ENCODE measurements at places on chromosomes 1 and 21.
A peak's percentile ranks its signal among the peaks of the same experiment; 100 is the strongest.

- peak; percentile 46 for DNase-seq
These were observed 495 bp upstream of the NTRK1 start for GRCh38 chr1:156860113-156860627.

GRCh38 chr21:35216996-35217395 lies 167.9 kb upstream of the RUNX1 start:
- no peak for DNase-seq

DNA sequence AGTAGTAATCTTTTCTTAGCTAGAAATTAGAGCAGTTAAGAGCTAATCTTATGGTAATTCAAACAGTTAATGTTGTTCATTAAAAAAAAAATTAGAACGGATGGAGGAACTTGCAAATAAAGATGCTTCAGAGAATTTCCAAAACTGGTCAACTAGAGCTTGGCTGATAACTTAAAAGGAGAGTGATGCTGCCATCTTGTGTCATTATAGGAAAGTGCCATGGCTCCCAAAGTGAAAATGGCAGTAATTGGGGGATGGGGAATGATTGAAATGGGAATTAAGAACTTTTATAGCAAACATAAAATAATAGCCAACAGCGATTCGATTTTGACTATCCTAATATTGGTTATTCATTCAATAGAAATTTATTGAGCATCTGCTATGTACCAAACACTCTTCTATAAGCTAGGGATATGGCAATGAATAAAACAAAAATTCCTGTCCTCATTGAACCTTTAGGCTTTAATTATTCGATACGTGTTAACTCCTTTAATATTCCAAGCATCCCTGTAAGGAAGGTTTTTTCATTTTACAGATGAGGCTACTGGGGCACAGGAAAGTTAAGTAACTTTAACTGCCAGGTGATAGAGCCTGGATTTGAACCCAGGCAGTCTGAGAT lies 5.7 kb upstream of the PLPP3 start:
- DNase-seq: peak; percentile 70

- DNase-seq: no peak
These were observed 37.3 kb upstream of the HSD3B1 start for GRCh38 chr1:119469741-119470140.

GRCh38 chr1:78958711-78959110 lies 47.8 kb downstream of the ADGRL4 start:
- DNase-seq: no peak

DNA sequence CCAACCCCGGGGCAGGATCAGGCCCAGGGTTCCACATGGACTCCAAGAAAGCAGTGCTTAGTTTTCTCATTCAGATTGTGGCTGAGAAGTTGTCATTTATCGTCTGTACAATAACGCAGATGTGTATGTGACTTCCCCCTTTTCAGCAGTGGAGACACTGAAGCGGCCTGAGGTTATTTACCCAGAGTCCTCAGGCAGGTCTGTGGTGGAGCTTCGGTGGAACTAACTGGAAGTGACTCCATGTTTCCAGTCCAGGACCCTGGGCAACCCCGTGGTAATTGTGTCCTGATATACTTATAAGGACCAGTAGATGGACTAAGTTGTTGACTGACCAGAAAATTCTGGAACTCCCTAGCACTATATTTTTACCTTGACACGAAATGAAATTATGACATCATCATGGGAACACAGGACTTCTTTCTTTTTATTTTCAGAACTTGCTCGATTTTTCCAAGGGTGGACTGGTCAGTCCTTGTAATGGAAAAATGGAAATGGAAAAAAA lies 1.0 kb upstream of the IER5 start:
- DNase-seq: no peak

DNA sequence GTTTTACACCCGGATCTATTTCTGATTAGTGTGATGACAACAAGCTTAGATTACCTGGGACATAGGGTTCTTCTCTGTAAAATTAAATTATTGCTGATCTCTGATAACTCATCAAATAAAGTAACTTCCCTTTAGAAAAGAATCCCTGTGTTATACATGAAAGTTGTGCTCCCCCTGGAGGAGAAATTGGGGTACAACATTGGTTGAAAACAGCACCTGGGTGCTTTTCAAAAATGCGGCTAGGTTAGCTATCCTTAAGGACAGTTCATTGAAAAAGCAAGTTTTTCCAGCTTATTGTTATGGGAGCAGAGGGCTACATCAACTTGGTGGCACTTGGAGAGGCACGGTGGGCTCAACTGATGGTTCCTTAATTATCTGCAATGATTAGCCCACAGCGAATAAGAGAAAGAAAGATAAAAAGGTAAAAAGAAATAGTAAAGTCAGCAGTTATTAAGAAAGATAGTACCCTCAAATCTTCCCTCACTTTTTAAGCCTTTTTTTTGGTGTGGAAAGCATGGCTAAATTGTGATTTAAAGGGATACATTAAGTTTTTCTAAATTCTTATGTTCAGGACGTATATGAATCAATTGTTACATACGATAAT lies 97.8 kb downstream of the FMN2 start:
- peak; percentile 51 for DNase-seq

DNA sequence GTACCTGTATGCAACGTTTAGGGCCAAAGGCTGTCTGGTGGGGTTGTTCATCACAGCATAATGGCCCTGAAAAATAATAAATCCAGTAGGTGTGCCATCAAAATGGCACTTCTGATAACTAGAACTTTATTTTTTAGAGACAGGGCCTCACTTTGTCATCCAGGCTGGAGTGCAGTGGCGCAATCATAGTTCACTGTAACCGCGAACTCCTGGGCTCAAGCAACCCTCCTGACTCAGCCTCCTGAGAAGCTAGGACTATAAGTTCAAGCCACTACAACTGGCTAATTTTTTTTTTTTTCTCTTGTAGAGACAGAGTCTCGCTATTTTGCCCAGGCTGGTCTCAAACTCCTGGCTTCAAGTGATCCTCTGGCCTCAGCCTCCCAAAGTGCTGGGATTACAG lies 4.7 kb downstream of the SNAPIN start:
- DNase-seq: no peak

GRCh38 chr1:170664093-170664827 lies at the start of gene PRRX1:
PRRX1 (plus strand) TSS chr1:170664131; CDS start chr1:170664219, 88 bp downstream.
- peak; percentile 70 for DNase-seq

DNA sequence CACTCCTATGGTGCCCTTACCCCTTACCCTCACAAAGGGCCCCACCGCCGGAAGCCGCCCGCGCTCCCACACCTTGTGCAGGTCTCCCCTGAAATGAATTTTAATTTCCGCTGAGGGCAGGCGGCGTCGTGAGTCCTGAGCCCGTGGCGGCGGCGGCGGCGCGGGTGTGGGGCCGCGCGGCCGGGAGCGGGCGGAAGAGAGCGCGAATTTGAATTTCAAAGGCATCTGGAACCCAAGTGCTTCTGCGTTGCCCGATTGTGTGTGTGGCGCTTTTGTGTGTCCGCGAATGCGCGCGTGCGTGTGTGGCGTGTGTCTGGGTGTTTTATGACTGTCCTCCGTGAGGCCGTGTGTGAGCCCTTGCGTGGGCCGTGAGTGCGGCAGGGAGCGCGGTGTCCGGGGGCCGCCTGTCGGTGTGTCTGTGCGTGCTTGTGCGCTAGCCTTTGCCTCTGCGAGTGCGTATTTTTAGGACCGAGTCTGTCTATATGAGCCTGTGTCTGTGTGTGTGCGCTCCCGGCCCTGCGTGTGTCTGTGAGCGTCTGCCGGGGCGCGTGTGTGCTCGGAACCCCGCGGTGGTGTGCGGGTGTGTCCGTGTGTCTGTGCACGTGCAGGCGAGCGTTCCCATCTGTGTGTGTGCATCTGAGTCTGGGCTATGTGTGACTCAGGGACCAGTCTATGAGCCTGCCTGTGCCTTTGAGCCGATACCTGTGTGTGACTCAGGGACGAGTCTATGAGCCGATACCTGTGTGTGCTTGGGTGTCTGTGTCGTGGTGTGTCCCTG lies 7.9 kb upstream of the ADGRB2 start:
- no peak for DNase-seq

DNA sequence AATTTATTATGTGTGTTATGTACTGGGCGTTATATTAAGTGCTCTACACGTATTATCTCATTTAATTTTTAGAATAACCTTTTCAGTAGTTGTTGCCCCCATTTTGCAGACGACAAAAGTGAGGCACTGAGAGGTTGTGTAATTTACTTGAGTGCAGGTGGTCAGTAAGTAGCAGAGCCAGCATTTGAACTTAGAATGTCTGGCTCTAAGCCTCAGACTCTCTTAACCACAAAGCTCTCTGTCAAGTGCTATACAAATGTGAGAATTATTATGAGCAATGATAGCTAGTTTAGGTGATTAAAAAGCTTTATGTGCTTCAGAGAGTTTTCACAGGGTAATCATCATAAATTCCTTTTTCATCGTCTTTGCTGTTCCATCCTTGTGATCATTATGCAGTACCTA lies 96.3 kb upstream of the UBE2U start:
- no peak for DNase-seq

- DNase-seq: no peak
These were observed 7.4 kb downstream of the USP48 start for GRCh38 chr1:21775550-21775914.

DNA sequence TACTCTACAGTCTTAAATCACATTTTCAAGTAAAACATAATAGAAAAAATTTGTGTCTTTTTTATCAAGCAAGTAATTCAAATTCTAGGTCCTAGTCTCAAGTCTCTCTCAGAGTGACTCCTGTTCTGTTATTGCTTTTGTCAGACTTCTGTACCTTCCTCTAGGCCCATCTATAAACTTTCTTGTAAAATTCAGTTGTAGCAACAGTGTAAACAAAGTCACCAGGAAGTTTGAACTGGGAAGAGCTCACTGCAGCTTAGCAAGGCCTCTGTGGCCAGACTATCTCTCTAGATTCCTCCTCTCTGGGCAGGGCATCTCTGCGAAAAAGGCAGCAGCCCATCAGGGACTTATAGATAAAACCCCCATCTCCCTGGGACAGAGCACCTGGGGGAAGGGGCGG lies 13.5 kb upstream of the ZNF678 start:
- no peak for DNase-seq

GRCh38 chr1:181172082-181172481 lies 83.6 kb downstream of the IER5 start:
- DNase-seq: no peak

DNA sequence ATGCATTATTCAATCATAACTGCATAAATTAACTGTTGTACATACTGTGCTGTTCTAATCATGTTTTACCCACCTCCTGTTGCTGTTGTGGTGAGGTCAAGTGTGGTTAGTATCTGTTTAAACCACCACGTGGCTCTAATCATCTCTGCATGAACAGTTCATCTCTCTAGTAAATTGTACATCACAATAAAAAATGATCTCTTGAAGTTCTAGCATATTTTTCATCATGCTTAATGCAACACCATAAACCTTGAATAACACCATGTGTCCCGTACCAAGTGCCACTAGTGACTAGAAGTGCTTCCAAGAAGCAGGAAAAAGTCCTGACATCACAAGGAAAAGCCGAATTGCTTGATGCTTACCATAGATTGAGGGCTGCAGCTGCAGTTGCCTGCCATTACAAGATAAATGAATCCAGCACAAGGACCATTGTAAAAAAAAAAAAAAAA lies 51.7 kb downstream of the SNRPE start:
- DNase-seq: no peak

GRCh38 chr1:113874012-113874879 lies 2.7 kb upstream of the PTPN22 start:
- DNase-seq: no peak

- no peak for DNase-seq
These were observed 3.1 kb downstream of the TRAF5 start for GRCh38 chr1:211329764-211330201.

- DNase-seq: peak; percentile 23
These were observed 96.3 kb downstream of the SETD4 start for GRCh38 chr21:35963920-35964451.

GRCh38 chr1:78090472-78091133 lies 44.8 kb downstream of the GIPC2 start:
- DNase-seq: peak; percentile 30

- peak; percentile 11 for DNase-seq
These were observed 20.6 kb upstream of the TTC34 start for GRCh38 chr1:2821966-2822620.

DNA sequence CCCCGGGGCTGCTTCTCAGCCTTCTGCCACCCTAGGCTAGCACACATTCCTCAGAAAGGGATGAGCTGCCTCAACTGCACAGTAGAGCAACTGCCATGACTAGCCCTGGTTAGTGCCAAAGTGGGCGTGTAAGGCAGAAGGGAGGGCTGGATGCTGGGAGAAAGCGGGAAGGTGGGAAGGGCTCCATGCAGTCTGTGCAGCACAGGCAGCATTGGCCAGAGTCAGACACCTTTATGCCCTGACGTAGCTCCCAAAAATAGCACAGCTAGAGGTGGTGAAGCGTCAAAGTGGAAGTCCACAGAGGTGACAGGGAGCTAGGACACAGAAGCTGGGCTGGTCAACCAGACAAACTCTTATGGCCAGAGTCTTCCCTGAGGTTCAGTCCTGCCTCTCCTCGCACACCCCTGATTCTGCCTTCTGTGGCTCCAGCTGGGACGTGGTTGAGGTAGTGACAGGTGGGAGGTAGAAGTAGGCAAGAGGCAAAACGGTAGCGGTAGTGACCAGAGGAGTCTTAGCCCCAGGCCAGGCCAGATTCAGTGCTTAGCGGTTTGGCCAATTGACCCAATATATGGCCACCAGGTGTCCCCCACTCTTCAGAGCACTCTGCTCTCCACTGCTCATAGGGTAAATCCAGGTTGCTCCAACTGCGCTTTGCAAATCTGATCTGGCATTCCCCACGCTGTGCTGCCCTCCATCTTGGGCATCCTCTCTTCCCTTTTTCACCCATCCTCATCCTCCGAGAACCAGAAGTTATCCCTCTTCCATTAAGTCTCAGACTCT lies 45.6 kb downstream of the DDX20 start:
- no peak for DNase-seq

GRCh38 chr1:232292818-232293217 lies 337.1 kb downstream of the SIPA1L2 start:
- DNase-seq: no peak

DNA sequence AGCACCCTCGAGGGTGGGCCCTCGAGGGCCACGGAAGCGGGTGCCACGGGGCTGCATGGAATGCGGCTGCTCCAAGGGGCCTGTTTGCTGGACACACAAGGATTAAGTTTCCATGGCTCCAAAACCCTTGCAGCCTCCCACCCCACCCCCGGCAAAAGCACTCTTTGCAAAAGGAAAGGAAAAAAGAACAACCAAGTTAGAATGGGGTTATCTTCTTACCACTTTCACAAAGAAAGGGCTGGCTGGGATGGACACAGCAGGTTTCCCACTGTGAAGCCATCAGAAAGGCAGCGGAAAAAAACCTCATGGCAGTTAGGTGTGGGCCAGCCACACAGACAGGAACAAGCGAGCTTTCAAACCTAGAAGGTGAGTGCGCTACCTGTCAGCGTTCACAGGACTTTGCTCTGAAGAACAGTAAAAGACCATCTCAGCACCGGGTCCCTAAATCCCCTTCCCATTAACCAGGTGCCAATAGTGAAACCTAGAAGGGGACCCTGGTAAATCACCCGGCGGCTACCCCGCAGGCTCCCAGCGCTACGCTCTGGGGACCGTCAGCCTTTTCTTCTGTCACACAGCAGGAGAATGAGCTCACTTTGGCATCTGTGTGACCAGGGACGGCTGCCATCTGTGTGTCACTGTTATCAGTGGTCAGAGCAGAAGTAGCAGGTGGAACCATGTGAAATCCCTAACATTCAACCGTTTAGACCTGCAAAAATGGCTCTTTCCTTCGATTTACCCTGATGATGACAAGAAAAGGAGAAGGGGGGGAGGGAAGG lies 93.0 kb downstream of the SIM2 start:
- DNase-seq: no peak

GRCh38 chr1:206066479-206067171 lies 13.7 kb downstream of the RHEX start:
- DNase-seq: no peak

- peak; percentile 71 for DNase-seq
These were observed 67.6 kb downstream of the TENT5C start for GRCh38 chr1:117673405-117673804.
